Memory B cell (primary cell): ENCODE measurements at places on chromosomes 1 and 21.

DNA sequence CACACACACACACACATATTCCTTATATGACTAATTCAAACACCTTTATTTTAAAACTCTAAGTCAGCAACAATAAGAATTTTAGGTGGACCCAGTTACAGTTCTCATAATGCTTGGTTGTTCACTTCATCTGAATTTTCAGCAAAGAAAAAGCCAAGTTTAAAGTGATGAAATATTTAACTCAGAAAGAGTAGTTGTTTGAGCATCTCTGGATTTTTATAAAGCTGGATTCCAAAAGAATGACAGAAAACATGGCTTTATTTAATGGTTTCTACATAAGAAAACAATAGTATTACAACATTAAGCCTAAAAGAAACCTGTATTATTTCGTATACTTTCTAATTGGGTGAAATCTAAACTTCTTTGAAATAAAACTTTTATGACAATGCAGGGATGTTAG is 54.2 kb upstream of the ADAMTS5 start:
- DNase-seq: no peak

DNA sequence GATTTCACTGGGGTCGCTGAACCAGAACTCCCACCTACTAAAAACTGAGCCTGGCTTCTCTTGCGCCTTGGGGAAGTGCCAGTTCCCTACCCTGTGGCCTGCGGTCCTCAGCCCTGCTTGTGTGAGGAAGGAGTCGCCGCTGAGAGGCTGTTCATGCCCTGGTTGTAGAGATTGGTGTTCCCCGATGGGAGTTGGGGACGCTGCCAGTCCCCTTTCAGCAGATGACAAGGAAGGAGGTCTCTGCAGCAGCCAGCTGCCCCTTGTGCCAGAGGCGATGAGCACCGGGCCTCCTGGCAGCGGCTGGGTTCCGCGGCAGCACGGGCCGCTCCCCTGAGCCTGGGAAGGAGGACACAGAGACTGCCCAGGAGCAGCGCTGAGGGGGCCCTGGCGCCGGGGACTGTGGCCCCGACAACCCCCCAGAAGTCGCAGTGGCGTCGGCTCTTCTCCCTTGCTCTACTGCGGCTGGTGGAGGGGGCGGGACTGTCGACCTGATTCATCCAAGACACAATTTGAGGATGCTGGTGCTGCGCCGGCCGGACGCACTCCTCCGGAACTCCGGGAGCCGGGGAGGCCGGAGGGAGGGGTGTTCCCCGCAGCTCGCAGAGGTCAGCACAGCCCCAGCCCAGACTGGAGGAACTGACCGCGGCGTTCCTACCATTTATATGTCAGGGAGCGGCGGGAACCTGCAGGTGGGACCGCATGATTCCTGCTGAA is 12.0 kb upstream of the ADORA3 start:
- no peak for DNase-seq

DNA sequence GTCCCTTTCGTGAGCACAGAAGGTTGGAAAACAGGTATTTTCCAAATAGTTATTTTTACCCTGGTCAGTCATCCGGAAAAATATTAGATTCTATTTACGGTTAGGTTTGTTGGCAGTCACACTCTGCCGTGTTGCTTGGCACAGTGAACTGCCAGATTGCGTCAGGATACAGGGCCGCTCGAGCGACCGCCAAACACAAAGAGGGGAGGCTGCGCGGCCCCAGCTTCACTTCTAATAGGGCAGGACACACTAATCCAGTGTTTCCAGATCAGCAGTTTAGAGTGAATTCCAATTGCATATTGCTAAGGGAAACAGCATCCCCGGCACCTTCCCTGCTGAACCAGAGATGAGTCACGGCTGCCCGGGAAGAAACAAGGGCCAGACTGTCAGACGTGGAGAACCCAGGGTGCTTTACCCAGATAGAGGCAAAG is 22.9 kb downstream of the UMODL1 start:
- no peak for DNase-seq

DNA sequence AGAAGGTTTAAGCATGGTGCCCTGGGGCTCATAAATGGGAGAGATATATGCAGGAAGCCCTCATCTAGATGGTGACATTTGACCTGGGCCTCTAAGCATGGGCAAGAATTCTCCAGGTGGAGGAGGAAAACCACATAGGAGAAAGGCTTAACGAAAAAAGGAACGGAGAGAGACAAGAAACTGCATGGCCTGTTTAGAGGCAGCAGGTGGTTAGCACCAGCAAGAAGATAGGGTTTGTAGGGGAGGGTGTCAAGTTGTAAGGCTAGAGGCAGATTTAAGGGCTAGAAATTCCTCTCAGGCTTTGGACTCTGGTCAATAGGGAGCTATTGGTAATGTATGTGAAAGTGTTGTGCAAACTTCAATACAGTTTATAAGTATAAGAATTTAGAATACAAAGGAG is 8.2 kb upstream of the MAPKAPK2 start:
- DNase-seq: no peak

GRCh38 chr1:83882906-83883305 is 116.0 kb downstream of the TTLL7 start:
- no peak for DNase-seq

GRCh38 chr21:36747041-36747814 is 48.3 kb downstream of the SIM2 start:
- DNase-seq: no peak

GRCh38 chr1:155062151-155062686 is 1.3 kb upstream of the EFNA4 start:
- DNase-seq: no peak

DNA sequence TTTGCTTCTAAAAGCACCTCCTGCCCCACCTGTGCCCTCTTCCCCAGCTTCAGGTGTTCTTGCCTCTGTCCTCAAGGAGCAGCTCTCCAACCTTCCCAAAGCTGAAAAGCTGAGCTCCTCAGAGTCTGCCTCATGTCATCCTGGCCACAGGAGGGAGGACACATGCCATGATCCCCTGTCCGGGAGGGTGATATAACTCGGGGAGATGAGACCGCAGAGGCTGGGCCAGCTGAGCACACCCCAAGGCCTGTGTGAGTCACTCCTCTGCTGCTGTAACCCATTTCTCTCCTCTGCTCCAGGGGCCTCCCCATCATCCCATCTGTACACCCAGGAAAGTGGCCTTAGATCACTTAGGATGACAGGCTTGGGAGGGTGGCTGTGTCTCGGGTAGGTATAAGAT is 49.8 kb downstream of the EPHB2 start:
- no peak for DNase-seq

DNA sequence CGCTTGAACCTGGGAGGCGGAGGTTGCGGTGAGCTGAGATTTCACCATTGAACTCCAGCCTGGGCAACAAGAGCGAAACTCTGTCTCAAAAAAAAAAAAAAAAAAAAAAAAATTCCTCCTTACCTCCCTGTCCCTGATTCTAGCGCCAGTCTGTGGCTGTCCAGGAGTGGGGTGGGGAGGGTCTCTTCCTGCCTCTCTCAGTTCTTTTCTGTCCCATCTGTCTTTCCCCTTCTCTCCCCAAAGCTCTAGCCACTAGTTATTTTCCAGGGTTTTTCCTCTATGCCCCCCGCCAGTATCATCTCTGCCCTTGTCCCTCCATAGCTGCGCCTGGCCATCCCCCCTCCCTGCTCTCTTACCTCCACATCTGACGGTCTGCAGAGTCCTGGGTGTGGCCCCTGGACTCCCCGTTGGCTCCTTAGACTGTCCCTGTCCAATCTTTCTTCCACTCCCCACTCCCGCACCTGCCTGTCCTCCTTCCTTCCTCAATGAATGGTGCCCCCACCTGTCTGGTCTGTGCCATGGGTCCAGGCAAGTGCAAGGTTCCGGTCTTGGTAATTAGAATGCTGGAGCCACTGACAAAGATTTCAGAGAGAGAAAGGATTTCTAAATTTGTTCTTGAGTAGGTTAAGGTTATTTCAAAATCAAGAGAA is 1.6 kb upstream of the TMEM63A start:
- DNase-seq: no peak

DNA sequence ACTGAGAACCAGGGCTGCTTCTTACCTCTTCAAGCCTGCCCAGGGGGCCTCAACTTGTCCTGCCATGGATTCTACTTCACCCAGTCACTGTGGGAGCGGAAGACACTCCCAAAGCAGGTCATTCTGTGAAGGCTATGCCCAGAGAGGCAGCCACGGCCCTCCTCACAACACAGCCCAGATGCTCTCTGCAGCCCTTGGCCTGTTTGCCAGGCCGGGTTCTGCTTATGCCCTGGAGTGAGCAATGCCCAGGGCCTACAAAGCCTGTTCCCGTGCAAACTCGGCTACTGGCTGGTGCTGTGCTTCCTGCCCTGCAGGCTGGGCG is 33.8 kb upstream of the SLC30A1 start:
- DNase-seq: no peak

- DNase-seq: no peak
These were observed 1.1 kb downstream of the FOXO6 start for GRCh38 chr1:41362357-41362721.

DNA sequence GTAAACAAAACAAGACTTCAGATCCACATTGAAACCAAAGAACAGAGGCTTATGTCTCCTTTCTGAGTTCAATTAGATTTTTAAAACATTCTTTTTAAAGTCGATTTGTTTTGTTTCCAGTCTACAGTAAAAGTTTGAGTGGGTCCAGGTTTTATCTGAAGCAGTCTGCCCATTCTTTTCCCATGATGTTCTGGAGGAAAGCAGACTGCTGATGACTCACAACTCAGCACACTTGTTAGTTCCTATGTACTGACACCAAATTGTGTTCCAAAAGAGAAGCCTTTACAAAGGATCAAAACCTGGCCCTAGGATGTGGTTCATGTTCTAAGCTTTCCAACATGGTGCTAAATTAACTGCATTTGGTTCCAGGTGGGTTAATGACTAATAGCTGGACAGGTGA is 11.4 kb upstream of the CCN1 start:
- no peak for DNase-seq

DNA sequence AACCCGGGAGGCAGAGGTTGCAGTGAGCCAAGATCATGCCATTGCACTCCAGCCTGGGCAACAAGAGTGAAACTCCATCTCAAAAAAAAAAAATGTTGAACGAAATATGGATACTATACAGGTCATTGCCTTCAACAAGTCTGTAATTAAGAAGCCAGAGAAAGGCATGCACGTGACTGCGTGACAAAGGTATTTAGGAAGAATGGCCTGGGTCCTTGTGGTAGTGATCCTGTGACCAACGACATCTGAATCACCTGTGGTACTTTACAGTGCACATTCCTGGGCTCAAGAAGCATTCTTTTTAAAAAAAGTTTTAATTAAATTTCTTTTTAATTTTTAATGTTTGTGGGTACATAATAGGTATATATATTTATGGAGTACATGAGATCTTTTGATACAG is 115.0 kb downstream of the GREM2 start:
- DNase-seq: no peak

- DNase-seq: no peak
These were observed 657 bp downstream of the DIO1 start for GRCh38 chr1:53894644-53895043.

GRCh38 chr1:14914351-14914988 is 239.1 kb upstream of the TMEM51 start:
- DNase-seq: no peak

- DNase-seq: no peak
These were observed 26.4 kb upstream of the EVA1B start for GRCh38 chr1:36349839-36350238.

DNA sequence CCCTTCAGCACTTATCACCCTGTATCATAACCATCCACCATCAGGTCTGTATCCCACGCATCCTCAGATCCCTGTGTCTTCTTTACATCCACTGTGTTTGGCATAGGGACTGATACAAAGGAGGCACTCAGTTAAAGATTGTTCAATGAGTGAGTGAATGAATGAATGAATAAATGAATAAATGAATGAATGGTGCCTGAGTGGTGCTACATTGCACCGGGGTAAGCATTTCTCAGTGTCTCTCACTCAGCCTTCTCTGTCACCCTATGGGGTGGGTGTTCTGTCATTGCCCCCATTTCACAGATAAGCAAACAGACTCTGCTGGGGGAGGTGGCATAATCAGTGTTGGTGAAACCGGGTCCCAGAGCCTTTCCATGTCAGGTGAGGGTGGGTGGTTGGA is 56.6 kb upstream of the ID3 start:
- DNase-seq: no peak

- DNase-seq: no peak
These were observed 16.3 kb downstream of the L1TD1 start for GRCh38 chr1:62210960-62211359.
